GOT3 (cell line): ENCODE measurements at places on chromosomes 13 and 19.

DNA sequence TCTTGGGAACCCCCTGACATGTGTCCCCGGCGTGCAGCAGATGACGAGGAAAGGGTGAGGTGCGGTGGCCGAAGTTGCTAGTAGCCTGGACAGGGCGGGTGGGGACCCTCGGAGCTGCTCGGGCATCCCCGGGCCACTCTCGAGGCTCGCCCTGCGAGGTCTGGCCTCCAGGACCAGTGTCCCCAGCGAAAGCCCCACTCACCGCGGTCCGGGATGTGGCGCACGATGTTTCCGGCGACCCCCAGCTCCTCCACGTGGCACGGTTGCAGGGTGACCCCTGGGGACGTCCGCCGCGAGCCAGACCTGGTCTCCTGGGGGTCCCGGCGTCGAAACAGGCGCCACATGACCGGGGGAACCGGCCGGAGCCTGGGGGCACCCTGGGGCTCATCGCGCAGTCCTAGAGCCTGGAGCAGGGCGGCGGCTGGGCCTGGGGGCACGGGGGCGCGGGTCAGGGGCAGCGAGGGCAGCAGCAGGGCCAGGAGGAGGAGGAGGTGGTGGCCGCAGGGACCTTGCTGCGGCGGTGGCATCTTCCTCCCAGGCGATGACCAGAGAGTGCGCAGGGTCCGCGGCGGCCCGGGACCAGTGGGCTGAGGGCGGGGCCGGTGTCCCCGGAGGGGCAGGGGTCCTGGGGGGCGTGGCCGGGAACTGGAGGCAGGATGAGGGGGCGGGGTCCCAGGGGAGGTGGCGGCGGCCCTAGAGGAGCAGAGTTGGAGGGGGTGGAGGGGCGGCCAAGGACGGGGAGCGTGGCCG, 26.0 kb downstream of the CERS1 start:
- DNase-seq = no peak

GRCh38 chr19:6801485-6802086, 29.1 kb downstream of the VAV1 start:
- DNase-seq = no peak

- DNase-seq = no peak
These were observed 20.7 kb downstream of the IGFL1 start for GRCh38 chr19:46250076-46250735.

- no peak for DNase-seq
These were observed 220.9 kb downstream of the POU4F1 start for GRCh38 chr13:78382491-78382890.

- no peak for DNase-seq
These were observed 1199.9 kb upstream of the SPRY2 start for GRCh38 chr13:81540777-81541176.

DNA sequence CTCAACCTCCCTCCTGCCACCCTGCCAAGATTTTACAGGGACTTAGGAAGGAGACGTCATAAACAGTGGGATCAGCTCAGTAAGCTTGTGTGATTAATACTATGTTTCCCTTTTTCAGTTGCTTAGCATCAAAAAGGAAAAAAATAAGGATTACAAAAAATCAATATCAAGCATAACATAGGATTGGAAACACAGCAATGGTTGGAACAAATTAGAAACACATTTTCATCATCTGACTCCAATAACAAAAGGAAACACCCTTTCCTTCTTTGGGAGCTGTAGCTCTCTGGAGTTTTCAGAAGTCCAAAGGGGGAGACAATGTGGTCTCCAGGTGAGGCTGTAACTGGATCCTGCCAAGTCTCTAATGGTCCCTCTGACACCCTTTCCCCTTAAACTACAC, 233.4 kb downstream of the B3GLCT start:
- DNase-seq = no peak

DNA sequence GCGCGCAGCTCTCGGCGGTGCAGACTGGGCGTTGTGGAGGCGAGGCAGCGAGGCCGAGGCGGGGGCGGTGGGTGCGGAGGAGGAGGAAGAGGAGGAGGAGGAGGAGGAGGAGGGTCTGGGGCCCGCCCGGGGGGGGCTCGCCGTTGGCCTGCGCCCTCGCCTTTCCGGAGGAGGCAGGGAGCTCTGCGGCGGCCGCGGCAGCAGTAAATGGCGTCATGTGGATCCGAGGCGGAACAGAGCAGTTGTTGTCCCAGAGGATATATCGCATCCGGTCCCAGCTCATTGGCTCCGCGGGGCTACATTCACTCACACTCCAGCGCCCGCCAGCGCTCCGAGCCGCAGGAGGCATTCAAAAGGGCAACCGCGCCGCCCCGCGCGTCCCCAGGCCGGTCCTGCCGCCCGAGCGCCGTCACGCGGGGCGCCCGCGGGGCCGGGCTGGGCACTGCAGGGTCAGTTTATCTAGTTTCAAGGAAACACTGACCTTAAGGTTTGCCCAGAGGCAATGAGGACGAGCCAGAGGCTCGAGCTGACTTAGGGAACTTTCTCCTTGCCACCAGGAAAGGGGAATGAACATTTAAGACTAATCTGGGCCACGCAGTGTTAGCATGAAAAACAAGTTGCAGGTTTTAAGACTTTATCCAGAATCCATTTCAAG, at the start of gene SPRY2:
Gene SPRY2 (minus strand): TSS at position 26 of the 655 bp plus-strand sequence. CDS start 3,421 bp downstream, outside the sequence.
- DNase-seq = peak; percentile 84

DNA sequence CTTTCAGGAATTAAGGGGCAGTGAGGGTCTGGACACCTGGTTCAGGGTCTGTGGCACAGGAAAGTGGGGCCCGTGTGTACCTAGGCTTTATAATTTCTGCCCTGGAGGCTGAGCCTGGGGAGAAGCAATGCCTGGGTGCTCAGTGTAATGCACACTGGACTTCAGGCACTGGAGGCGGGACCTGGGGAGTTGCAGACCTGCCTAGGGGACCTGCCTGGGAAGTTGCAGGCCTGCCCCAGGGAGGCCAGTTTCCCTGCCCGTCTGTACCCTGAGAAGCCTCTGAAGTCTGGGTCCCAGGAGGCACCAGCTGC, 2.5 kb upstream of the TMEM59L start:
- no peak for DNase-seq

DNA sequence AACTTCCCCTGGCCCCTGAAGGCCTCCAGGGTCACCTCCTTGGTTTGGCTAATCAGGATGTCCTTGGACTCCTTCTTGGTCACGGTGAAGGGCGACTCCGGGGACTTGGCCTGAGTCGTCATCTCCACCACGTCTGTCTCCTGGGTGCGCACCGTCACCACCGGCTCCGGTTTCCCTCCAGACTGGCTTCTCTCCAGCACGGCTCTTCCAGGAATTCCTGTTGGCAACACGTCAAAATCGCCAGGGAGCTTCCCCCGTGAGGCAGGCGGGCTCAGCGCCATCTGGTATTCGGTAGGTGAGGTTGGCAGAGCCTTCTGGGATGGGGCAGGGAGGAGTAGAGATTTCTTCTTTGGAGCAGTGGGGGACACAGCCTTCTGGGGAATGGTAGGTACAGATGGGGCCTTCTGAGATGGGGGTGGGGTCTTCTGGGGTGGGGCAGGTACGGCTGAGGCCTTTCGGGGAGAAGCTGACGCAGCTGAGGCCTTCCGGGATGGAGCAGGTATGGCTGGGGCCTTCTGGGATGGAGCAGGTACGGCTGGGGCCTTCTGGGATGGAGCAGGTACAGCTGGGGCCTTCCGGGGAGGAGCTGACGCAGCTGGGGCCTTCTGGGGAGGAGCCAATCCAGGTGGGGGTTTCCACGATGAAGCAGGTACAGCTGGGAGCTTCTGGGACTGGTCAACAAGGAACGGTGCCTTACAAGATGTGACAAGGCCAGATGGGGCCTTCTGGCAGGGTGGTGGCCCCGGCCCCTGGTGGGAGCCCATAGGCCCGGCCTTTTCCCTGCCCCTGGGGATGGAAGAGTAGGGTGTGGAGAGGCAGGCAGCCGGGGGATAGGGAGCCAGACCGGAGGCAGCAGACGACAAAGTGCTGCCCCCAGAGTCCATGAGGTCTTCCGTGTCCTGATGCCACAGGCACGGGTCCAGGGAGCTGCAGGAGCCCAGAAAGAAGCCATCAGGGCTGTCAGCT, 3.8 kb downstream of the GARIN5B start:
- DNase-seq = no peak

GRCh38 chr13:73090823-73091187, 32.0 kb downstream of the KLF5 start:
- DNase-seq = no peak

DNA sequence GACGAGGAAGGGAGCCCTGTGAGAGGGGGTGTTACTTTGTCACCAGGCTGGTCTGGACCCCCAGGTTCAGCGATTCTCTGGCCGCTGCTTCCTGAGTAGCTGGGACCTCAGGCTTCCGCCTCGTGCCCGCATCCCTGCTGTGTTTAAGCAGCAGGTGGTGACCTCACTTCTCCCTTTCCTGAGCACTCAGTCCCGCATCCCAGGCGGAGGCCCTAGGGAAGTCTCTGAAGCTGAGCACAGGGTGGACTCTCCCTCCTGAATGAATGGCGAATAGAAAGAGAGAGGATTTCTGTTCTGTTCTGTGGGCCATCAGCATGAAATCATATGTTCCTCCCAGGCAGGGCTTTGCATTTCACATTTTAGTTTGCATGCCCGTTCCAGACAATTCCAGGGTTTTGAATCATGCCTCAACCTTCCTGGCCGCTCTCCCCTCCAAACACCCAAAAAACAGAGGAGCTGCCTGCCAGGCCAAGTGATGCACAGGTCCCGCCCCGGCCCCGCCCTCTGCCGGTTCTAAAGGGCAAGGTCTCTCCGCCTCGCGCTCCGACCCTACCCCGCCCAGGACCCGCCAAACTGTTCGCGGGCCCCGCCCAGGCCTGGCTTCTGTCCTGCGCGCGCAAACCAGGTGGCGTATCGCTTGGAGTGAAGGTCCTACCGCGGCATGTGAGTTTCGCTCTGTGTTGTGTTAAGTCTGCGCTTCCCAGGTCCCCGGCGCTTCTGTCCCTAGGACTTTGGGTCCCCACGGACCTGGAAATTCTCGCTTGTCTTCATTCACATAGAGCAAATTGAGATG, 35.1 kb upstream of the ZNF808 start:
- DNase-seq = no peak

DNA sequence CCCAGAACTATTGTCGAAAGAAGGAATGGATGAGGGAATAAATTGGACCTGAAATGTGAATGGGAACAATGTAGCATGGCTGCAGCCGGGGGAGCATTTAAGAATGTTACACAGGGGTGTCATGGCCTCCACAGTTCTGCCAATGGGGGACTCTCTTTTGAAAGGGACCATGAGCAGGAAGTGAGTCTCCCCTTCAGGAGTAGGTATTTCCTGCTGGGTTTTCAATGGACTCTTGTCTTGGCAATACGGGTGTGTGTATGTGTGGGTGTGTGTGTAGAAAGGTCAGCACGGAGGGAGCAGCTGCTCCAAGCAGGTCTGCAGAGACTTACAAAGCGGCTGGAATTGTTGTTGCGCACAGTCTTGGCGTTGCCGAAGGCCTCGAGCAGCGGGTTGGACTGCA, 24.4 kb downstream of the MYO1F start:
- DNase-seq = no peak

DNA sequence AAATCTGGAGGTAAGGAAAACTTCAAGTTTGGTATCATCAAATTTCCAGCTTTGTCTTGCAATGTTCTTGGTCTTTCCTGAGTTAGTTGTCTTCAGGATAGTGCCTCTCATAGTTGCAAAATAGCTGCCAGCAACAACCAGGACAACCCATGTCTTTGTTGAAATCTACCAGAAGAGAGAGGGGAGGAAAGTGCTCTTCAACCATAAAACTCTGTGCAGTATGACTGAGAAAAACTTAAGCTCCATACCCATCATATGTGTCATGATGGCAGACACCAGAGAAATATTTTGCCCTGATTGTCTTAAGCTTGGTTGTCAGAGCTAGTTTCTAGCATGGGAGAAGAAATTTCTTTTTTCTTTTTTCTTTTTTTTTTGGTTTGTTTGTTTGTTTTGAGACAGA, 103.3 kb downstream of the SPRY2 start:
- no peak for DNase-seq

GRCh38 chr19:45451131-45451849, 16.5 kb upstream of the FOSB start:
- DNase-seq = peak; percentile 59

- DNase-seq = no peak
These were observed 78.1 kb upstream of the OLFM4 start for GRCh38 chr13:52950436-52950956.

GRCh38 chr13:99151516-99151915, 49.1 kb upstream of the UBAC2 start:
- DNase-seq = no peak

GRCh38 chr19:662207-662961, 630 bp downstream of the RNF126 start:
- no peak for DNase-seq

DNA sequence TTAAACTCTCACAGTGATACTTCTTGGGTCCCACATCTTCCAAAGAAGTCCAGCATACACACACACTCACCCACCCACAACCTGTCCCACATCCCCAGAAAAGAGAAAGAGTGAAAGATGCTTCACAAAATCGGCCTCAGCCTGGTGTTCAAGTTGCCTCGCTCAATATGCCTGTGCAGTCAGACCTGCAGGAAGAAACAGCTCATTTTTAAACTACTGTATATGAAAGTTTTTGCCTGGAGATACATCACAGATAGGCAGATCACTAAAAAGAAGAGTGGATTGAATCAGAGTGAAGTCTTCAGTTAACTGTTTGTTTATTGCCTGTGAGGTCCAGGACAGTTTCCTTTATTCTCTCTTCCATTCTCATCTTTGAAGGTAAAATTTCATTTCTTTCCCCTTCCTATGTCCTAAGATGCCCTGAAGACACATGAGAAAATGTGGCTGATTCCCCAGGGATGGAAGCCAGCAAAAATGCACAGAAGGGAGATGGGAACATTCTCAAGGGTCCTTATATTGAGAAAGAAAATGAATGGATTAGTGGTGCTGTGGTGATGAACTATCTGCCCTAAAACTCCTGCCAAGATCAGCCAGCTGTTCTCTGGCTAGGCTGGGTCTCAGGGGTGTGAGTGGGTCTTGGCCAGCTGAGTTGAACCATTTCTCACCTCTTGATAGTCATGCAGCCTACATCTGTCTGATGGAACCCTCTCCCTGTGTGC, 259.0 kb downstream of the ITGBL1 start:
- DNase-seq = no peak

DNA sequence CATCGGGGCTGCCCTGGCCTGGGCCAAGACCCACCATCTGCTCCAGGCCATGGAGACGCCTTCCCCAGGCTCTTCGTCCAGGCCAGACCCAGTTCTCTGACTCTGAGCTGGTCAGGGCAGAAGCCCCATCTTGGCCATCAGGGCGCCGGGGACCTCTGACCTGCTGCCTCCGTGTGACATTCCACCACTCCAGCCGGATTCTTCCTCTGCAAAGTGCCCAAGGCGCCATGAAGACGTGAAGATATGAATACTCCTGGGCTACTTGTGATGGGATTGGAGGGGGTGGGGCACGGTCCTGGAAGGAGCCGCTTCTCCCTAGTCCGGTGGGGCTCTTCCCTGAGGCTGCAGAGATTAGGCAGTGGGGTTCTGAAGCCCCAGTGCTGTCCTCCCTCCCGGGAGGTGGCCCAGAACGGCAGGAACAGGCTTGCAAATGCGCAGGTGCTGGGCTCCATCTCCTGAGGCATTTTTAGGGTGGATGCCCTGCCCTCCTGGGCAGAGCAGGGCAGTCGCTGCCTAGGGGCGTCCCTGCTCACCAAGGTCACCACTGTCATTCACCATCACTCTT, 26.0 kb upstream of the SLC7A10 start:
- DNase-seq = no peak

- no peak for DNase-seq
These were observed 426.1 kb upstream of the KLF12 start for GRCh38 chr13:74560325-74560724.

- no peak for DNase-seq
These were observed 347 bp upstream of the CLDN10 start for GRCh38 chr13:95552208-95552538.

- DNase-seq = no peak
These were observed 3.3 kb upstream of the LRG1 start for GRCh38 chr19:4542896-4543841.
